ENCODE measurements at places on chromosomes 2 and 18.

- no peak for DNase-seq
These were observed 246.5 kb downstream of the MYCN start for GRCh38 chr2:16186661-16187481.

GRCh38 chr2:98037206-98037605 is 41.5 kb upstream of the TMEM131 start:
- no peak for DNase-seq

DNA sequence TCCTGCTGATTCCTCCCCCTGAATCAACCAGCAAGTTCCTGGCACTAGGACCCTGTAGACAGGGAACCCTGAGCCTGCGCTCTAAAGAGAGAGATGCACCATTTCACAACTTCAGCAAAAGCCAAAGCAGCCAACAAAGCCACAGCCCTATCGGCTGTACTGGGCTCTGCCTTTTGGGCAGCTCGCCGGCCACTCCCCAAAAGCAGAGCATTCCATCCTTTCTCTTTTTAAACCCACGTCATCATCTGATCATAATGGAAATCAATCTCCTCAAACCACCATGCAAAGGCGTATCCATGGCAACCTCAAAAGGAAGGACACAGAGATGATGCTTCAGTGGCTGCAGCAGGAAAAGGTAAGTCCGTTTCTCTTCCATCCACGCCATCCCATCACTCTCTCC is 5.3 kb upstream of the DCTN1 start:
- no peak for DNase-seq

DNA sequence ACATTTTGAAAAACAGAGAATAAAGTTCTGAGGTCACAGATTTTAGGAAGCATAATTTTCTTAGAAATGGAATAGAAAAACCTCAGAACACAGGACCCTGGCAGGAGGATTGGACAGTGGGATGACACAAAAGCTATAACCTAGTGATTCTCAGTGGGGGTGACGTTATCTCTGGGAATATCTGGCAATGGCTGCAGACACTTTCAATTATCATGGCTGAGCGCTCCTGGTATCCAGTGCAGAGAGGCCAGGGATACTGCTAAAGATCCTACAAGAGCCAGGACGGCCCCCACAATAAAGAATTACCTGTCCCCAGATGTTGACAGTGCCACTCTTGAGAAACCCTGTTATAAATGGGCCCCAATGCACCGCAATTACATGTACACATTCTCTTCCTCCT is 117.2 kb upstream of the SPRED2 start:
- DNase-seq: no peak

DNA sequence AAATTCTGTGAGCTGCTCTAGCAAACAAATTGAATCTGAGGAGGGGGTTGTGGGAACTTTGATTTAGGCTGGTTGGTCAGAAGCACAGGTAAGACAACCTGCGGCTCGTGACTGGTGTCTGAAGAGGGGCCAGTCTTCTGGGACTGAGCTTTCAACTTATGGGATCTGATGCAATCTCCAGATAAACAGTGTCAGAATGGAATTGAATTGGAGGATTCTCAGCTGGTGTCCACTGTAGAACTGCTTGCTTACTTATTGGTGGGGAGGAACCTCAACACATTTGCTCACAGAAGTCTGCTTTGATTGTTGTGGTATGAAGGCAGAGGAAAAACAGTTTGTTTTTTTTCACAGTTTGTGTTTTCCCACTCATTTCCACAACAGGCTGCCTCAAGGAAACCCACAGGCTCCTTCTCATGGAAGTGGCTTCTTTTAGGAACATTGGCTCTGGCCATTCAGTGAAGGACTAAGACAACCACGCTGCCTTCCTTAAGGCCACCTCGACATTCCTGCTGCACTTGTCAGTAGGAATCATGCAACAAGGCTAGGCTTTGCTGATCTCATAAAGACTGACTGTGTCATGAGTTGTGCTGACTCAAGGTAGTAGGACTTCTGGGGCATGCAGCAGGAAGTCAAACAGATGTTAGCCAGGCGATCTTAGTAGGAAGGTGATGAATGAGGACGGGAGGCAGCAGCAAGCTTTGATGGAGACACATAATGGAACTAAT is 104.7 kb downstream of the TSN start:
- DNase-seq: no peak

- no peak for DNase-seq
These were observed 1396.9 kb upstream of the NXPH2 start for GRCh38 chr2:140177086-140177485.

Data from stimulated activated CD4-positive, alpha-beta T cell treated with anti-CD3 and anti-CD28 coated beads, Interleukin-15, amount 100 ng/mL, for 1 hour (primary cell).